NCI-H524 treated with DMSO at 0.1 percent for 48 hours (cell line): ENCODE measurements at places on chromosomes 2 and 18.
A peak's percentile ranks its signal among the peaks of the same experiment; 100 is the strongest.

- DNase-seq, result no peak
These were observed 273.6 kb downstream of the SRBD1 start for GRCh38 chr2:45337481-45337880.

DNA sequence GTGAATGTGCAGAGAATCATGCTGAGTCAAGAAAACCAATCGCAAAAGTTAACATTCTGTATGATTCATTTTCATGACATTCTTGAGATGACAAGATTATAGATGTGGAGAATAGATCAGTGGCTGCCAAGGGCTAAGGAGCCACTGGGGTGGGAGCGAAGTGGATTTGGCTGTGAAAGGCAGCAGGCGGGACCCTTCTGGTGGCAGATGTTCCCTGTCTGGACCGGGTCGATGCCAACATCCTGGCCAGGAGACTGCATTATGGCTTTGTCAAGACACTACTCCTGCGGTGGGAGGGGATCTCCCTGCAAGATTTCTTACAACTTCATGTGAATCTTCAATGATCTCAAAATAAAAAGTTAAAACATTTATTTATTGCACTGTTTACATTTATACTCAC, 427.9 kb downstream of the GALR1 start:
- peak; percentile 20 for DNase-seq

- no peak for DNase-seq
These were observed 205.1 kb downstream of the RND3 start for GRCh38 chr2:150282357-150282756.

GRCh38 chr2:219644801-219645480, 17.5 kb downstream of the SLC4A3 start:
- peak; percentile 78 for DNase-seq

DNA sequence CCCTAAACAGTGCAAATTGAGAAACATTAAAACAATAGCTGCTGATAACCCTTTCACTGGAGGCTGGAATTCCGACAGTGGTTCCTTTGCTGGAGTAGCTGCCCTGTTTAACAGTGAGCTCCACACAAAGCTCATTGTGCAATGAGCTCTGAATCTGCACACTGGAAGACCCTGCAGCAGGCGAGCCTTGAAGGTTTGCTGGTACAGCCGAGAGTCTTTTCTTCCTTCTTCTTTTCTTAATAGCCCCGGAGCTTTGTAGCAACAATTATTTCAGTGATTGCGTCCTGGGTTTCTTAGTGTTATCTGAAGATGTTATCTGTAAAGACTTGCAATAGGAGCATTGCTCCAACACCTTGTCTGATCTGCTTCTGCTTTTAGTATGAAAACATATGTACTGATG, 50.8 kb upstream of the CXCR4 start:
- no peak for DNase-seq

DNA sequence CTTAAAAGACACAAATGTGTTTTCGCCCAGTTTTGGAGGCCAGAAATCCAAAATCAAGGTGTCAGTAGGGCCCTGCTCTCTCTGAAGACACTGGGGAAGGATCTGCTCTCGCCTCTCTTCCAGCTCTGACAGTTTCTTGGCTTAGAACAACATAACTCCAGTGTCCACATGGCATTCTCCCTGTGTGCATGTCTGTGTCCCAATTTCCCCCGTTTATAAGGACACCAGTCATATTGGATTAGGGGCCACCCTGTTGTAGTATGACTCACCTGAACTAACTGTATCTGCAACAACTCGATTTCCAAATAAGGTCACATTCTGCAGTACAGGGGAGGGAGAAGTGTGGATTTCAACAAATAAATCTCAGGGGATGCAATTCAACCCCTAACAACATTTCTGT, 263.2 kb downstream of the SS18 start:
- no peak for DNase-seq

DNA sequence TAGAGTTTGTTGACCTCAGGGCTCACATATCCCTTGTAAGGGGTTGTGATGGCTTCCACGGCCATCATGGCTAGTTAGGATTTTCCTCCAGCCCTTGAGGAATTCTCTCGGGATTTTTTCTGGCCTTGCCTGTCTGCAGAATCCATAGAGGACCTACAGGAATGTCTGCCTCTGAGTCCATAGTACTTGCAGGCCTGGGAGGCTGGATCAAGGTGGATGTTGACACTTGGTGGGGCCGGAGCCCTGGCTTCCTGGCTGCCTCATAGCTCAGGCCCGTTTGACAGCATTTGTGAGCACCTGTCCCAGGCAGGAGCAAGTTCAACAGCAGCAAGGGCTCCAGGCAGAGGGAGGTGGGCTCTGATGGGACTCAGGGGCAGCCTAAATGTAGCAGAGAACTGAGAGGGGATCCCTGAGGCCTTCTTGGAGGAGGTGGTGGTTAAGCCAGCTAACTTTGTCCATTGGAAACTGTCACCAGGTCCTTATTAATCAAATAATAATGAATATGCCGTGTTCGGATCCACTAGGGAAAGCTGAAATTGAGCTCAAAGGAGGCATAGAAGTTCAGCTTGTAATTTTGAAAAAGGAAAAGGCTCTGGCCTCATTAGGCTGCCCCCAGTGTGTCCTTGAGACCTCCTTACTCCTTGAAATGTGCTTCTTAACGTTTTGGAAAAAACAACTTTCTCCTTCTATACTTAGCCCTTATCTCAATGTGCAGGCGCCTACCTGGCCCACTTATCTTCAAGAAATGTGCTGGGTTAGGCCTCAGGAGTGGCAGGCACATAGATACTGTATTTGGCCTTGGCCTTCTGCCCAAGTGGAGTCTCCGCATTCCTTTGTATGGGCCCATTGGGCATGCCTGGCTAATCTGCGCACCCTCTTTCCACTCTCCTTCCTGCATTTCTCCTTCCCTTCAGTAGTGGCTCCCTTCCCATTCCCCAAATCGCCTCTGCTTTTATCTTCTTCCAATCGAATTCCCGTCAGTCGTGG, 66.9 kb downstream of the HPCAL1 start:
- no peak for DNase-seq

GRCh38 chr2:223801736-223802135, 35.6 kb downstream of the AP1S3 start:
- no peak for DNase-seq

GRCh38 chr2:84636080-84636971, 120.0 kb downstream of the DNAH6 start:
- no peak for DNase-seq

- DNase-seq, result no peak
These were observed 63.9 kb upstream of the UGP2 start for GRCh38 chr2:63777816-63778215.

DNA sequence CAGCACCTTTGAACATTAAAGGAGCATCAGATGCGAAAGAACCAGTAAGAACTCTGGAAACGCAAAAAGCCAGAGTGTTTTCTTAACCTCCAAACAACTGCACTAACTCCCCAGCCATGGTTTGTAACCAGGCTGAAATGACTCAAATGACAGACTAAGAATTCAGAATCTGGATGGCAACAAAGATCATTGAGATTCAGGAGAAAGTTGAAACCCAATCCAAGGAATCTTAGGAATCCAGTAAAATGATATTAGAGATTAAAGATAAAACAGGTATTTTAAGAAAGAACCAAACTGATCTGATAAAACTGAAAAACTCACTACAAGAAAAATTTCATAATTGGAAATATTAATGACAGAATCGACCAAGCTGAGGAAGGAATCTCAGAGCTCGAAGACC, 116.7 kb downstream of the PTRHD1 start:
- DNase-seq, result no peak

GRCh38 chr2:216517447-216518225, 19.0 kb downstream of the RPL37A start:
- DNase-seq, result no peak

DNA sequence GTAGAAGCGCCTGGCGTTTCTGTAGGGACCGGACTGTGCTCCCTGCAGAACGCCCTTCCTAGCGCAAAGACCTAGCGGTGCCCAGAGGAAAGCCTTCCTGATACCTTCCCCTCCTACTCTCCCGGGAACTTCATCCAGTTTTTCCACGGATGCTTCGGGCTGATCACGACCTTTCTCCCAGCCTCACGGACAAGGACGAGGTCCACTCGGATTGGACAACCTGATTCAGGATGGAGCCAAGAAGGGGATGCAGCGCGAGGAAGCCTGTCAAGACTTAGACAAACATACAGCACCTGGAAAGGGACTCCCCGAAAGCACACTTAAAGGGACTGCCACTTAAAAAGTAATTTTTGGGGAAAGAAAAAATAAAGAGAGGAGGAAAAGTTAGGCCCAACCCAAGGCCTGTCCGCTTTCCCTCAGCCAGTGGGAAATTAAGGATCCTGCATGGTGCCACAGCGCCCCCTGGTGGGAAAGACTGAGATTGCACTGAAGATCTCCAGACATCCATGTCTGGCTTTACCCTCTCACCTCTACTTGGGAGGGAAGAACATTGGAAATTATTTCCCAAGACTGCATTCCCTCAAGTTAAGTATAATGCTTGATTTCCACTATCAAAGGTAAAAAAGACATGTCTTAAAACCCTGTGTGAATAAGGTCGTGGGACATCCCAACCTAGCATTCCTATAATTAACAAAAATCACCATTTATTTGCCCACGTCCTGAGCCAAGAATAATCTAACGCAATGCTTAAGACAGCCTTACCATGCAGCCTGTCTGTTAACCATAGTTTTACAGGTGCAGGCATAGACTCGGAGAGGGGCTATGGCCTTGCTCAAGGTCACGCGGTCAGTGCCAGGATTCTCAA, 13.4 kb upstream of the COPS8 start:
- DNase-seq, result no peak

DNA sequence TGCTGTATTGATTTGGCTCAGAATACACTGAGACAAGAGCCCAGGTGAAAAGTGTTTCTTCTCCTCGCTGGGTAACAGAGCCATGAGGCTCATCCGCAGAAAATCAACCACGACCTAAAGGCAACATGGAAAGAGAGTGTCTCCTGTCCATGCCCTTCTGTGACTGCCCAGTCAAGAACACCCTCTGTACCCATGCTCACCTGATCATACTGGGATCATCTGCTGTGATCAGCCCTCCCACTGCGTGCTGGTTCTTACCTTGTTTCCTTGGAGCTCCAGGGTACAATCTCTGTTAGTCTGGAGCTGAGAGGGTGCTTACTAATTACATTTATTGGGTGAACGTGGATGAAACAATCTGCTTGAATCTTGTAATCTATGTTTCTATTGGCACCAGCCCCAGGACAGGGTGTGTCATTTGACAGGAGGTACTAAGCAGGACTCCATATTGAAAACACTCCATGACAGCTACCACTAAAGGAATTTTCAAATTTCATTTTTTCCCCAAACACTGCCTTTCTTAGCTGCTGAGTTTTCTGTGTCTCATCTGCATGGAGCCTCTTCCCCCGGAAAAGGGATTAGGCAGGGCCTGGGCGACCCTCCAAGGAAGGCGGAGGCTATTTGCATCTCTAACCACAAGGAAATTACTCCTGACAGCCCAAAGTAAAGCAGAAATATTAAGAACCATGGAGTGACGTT, 39.7 kb upstream of the GRP start:
- DNase-seq, result no peak

DNA sequence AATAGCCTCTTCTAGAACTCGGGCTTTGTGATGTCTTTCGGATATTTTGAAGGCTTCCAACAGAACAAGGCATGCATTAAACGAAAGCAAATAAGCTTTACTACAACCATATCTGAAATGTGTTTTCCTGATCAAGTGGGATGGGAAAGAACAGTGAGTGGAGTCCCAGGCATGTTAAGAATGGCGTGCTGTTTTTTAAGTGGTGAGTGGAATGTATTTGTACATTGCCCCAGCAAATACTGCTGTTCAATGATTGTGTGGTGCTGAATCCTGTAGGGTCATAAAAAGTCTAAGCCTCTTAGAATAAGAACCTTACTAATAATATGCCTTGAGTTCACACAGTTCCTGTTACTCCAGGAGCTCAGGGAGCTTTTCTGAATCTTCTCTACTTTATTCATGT, 52.5 kb downstream of the POMC start:
- DNase-seq, result no peak

DNA sequence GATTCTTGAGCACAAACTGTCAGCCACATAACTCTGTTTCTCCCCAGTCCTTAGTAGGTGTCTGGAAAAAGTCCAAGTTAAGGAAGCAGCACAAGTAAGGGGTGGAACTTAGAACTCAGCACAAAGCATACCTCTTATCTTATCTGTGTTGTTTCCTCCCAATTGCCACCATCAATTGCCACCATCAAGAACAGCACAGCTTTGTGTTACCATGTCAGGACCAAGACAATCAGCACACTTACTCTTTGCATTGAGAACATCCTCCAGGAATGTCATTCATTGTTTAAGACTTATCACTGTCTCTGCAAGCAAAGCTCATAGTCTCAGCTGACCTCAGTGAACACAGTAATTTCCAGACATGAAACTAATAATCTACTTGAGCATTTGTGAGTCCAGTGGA, 212.7 kb upstream of the FSHR start:
- no peak for DNase-seq

GRCh38 chr18:5574843-5575242, 31.0 kb upstream of the EPB41L3 start:
- DNase-seq, result peak; percentile 52

- DNase-seq, result no peak
These were observed 11.7 kb upstream of the CHMP1B start for GRCh38 chr18:11839556-11839955.

- DNase-seq, result no peak
These were observed 137.3 kb upstream of the PID1 start for GRCh38 chr2:229408356-229408755.

DNA sequence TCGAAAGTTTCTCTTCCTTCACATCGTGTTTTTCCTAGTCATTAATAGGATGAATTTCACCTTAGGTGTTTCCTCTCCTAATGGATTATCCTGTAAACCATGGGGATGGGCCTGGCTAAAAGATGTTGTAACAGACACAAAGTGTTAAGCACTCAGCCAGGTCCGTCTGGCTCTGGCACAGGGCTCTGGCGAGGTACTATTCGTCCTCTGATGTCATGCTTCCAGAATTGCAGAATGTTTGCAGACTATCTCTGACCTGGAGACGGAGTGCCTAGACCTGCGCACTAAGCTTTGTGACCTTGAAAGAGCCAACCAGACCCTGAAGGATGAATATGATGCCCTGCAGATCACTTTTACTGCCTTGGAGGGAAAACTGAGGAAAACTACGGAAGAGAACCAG, 13.2 kb downstream of the ATG16L1 start:
- no peak for DNase-seq
